ENCODE measurements at places on chromosomes 1 and 21.

GRCh38 chr1:110674337-110675059 is at the start of gene KCNA3:
KCNA3 (minus strand) TSS chr1:110674940; CDS start chr1:110674809, 131 bp downstream.
- DNase-seq, result peak; percentile 44

DNA sequence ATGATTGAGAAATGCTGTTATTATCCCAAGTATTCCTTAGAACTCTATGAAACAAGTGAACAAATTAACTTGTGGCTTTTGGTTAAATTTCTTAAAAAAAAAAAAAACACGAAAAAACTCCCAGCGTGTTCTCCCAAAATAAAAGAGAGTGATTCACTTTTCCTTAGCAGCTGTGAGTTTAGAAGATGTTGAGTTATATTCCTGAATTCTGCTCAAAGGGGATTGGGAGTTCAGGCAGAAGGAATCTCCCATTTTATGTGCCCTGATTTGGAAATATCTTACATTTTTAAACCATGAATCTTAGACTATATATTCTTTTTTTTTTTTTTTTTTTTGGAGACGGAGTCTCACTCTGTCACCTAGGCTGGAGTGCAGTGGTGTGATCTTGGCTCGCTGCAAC is 34.3 kb downstream of the SMG7 start:
- no peak for DNase-seq

GRCh38 chr1:63038586-63038985 is 254.7 kb downstream of the ATG4C start:
- no peak for DNase-seq

- DNase-seq, result no peak
Observed at GRCh38 chr1:164977561-164977960, 379.0 kb downstream of the LMX1A start.

DNA sequence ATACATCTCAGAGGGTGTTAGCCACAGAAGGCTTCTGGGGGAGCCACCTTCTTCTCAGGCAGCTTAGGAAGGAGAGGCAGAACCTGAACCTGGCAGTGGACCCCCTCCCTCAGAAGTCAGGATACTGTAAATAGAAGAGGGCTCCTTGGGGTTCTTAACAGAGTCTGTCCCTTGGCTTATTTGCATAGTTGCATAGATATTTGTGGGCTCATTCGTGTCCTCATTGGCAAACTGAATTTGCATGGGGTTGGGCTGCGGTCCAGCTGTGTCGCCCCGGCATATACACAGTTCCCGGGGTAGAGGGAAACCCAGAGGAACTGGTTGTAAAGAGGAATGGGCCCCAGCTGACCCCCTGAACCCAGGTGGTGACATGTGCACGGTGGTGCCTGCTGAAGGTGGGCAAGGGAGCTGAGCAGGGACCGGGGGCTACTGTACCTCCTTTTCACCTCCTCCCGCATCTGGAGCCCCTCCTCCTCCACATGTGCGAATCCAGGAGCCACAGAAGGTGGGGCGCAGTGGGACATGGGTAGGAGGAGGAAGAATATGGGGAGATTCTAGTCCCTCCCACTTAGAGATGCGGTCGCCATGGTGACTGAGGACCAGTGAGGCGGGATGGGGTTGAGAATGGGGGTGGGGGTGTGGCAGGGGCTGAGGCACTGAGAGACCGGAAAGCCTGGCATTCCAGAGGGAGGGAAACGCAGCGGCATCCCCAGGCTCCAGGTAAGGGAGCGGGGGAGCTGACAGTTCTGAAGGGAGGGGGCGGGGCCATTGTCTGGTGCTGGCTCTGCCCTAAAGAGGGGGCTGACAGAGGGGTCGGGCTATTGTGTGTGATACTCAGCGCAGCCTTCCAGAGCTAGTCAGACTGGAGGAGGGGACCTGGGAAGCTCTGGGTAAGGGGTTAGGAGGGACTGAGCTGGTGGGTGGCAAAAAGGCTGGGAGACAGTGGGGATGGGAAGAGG is 3.7 kb upstream of the SEMA4A start:
- no peak for DNase-seq

DNA sequence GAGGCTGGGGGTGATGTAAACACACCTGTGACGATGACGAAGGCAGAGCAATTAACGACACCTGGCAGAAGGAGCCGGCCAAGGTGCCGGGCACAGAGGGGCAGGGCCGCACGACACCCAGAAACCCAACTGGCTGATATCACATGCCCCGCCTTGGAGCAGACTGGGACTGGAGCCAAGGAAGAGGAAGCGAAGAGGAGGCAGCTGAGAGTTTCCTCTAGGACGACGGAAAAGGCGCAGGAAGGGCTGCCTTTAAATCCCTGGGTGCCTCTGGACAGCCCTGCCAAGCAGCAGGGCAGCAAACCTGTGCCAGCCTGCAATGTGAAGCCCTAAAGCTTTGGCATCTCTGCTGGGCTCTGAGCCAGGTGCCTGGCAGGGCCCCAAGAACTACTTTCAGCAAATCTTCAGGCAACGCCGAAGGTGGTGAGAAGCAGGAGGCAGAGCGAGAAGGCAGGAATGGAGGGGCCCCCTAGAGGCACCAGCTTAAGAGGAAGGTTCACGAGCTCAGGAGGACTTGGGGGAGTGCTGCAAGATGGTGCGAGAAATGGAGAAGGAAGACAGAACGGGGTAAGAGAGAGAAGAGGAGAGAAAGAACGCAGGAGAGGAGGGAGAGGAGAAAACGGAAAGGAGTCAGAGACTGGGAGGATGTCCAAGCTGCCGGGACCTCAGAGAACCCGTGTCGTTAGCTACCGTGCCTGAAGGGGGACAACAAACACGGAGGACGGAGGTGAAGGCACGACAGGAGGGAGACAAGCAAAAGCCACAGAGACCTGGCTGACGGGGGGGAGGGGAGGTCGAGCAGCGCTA is 25.3 kb upstream of the PEF1 start:
- peak; percentile 88 for DNase-seq

- DNase-seq, result no peak
Observed at GRCh38 chr1:116075990-116076389, 35.2 kb upstream of the MAB21L3 start.

DNA sequence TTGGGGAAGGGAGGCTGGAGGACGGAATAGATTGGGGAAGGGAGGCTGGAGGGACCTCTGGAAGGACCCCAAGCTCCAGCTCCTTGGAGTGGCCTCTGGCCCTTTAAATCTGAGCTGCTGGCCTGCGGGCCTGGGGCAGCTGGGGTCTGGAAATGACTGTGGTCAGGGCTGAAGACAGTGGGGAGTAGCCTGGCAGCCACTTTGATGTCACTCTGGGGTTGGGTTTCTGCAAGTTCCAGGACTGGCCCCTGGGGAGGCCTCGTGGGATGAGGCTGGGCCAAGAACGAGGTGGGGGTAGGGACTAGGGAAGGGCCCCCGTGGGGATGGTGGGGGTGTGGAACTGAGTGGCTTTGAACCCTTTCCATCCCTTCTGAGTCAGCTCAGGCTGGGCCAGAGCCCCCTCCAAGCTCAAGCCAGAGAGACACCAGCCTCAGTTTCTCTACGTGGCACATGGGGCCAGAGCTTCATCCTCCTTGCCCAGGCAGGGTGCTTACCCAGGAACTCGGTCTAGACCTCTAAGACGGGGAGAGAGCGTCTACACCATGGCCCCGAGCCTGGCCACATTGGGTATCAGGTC is 59.7 kb downstream of the ALPL start:
- DNase-seq, result peak; percentile 51

DNA sequence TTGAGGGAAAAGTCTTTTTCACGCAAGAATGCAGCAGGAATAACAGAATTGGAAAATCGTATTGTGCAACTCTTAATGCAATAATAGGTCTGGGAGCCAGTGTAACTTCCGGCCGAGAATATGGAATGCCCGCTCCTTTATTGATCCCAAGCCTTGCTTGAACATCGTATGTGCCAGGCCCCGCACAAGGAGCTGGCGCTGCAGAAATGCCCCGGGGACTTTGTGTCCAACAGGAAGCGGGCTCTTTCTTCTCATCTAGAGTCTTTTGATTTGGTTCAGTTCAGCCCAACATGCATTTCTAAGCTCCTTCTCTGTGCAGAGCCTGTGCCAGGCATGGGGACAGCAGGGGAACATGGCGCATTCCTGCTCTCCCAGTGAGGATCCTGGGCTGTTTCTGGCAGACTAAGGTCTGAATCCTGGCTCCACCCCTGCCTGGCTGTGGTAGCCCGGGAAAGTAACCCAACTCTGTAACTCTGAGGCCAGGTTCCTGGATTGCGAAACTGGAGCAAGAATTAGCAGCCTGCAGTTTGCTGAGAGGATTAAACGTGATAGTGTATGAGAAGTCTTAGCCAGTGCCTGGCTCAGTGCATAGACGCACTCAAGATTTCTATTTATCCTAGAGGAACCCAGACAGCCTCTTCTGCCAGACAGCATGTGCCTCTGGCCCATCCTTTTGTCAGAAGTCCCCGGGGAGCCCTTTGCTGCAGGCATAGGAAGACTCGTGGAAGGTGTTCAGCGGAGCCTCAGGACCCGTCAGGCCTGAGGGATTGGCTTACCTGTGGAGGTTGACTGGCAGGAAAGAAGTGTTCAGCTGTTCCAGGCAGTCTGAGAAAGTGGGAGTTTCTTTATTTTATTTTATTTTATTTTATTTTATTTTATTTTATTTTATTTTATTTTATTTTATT is 987 bp upstream of the CDCP2 start:
- peak; percentile 77 for DNase-seq

GRCh38 chr1:157132616-157133167 is 5.5 kb downstream of the ETV3 start:
- no peak for DNase-seq

DNA sequence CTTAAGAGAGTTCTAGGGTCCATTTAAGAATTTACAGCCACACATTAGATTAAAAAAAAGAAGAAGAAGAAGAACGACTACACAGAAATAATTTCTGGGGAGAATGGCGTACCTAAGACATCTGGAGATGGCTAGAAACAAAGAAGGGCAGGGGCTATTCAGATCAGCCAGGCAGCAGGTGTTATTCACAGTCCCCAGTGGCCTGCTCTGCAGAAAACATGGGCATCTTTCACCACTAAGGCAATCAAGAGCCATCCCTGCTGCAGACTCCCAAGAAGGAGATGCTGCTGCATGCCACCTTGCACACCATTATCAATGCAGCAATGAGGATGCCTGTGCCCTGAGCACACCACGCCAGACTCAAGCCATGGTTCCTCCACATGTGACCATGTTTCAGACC is 7.9 kb upstream of the FCRL2 start:
- no peak for DNase-seq

GRCh38 chr1:162368451-162368850 is 8.2 kb downstream of the SPATA46 start:
- no peak for DNase-seq

GRCh38 chr1:48246727-48247126 is 24.2 kb downstream of the SLC5A9 start:
- DNase-seq, result no peak

GRCh38 chr1:17441265-17441992 is 2.0 kb upstream of the RCC2 start:
- DNase-seq, result no peak

GRCh38 chr1:192539297-192540092 is 36.1 kb upstream of the RGS1 start:
- peak; percentile 74 for DNase-seq

DNA sequence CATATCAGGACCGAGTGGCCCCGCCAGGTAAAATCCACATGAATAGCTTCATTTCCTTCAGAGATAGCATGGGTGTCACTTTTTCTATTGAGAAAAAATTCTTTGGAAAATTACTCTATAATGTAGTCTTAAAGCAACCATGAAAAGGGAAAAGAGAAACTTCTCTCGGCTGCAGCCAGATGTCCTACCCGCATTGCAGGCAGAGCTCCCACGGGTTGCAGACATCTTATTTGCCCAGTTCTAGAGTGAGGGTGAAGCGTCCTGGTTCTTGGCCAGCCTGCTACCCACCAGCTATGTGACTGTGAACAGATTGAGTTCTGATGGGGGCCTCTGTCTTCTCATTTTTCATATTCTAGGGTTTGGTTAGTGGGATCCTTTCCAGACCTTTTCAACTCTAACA is 5.0 kb downstream of the ATP1B1 start:
- no peak for DNase-seq

DNA sequence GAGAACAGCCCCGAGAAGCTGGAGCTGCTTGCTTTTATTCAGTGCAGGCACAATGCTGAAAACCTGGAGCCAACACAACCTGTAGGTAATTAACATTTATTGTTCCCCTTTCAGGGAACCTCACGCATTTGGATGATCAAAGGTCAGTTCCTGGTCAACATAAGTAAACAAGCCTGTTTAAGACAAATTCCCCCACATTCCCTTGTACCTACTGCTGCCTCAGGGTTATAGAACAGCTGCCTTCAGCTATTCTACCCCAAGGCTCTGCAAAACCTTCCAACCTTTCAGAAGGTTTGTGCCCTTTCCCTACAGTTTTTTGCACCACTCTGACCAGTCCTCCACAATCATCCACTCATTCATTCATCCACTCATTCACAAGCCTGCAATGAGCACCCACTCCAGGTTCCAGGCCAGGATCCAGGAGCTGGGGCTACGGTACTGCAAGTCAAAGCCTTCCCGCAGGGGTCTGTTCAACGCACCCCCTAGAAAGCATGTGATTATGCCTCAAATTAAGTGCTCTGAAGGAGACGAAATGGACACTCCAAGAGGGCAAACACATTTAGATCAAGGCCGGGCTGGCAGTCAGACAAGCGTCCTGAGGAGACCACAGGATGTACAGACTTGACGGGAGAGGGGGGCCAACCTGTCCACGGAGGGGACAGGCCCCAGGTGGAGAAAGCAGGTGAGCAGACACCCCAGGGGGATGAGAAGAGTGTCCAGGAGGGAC is 683.9 kb downstream of the MATN1 start:
- no peak for DNase-seq

- DNase-seq, result no peak
Observed at GRCh38 chr1:147389532-147390184, 147.2 kb downstream of the CHD1L start.

DNA sequence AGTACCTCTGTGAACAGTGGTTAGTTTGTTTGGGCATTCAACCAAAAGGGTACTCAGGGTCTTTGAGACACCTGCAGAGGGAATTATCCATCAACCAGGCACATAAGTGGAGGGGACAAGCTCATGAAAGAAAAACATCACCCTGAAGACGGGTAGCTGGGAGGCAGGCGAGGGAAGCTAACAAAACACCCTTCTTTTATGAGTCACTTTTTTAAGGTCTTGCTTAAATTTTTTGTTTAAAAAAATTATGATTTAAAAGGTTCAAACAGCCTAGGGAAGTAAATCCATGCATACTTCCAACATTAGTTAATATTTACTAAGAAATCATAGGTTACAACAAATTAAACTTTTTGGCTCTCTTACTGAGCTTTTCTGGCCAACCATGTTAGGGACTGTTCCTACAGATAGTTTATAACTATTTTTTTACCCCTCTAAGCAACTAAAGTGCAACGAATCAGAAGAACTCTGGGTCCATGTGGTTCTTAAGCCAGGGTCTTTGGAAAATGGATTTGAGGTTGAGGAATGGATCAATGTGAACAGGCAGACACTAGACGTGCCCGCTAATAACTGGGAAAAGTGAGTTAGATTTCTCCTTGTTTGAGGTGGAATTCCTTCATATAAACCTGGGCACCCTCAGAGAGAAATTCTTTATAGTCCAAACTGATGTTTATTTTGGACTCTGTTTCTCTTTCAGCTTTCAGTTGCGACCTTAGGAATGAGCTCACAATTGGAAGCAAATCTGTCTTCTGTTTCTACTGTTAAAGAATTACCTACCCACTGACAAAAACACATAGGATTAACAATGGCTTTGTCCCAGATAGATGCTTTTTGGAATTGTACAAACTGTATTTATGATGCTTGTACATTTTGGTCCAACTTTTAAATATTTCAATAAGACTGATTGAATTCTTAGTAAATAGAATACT is 123.0 kb downstream of the LYPLAL1 start:
- peak; percentile 22 for DNase-seq

Data from femur (tissue), 1 donor.